Stimulated activated CD8-positive, alpha-beta memory T cell treated with anti-CD3 and anti-CD28 coated beads, Interleukin-7, amount 100 ng/mL, for 1 hour (primary cell): ENCODE measurements at places on chromosomes 11 and 22.

DNA sequence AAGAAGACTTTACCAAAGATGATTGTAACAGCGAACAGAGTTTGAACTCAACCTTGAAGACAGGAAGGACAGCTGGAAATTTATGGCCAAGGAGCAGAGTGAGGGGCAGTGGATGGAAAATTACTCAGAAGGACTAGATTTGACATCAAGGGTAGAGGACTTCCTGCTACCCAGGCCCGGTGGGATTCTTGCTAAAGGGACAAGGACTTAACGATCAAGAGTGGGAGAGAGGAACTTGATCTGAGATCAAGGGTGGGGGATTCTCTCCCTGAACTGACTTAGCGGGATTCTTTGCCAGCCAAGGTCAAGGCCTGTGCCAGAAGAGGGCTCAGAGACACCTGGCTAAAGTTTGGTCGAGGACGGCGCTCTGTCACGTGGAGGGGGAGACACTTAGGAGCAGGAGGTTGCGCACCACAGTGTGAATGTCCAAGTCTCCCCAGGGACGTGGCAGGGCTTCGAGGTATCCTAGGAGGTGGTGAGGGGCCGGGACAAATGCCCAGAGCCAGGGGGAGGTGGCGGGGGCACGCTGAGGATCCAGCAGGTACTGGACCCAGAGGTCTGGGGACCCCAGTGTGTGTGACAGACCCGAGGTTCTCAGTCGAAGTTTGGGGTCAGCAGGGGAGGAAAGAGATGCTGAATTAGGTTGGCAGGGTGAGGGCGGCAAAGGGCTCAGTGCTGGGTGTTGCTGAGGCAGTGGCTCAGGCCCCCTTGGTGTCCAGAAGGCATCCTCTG lies 46.1 kb upstream of the SHISAL1 start:
- DNase-seq = no peak

DNA sequence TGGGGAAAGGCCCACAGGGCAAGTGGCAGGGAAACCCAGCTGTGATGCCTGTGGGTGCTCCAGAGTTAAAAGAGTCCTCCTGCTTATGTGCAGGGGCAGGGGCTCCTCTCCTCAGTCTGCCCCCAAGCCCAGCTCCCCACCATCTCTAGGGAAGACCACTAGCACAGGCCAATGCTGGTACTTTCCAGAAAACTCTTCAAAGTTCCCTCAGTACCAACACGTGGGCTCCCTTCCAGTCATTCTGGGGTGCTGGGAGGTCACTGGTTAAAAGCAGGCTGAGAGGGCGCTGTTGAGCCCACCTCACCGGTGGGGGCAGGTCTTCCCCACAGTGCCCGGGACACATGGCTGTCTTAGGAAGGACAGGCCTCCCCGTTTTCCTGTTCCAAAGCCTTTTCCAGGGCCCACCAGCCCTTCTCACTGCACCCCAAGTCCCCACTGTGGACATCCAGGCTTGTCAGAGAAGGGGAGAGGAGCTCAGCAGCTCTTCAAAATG lies 154.6 kb downstream of the TRIM29 start:
- no peak for DNase-seq

DNA sequence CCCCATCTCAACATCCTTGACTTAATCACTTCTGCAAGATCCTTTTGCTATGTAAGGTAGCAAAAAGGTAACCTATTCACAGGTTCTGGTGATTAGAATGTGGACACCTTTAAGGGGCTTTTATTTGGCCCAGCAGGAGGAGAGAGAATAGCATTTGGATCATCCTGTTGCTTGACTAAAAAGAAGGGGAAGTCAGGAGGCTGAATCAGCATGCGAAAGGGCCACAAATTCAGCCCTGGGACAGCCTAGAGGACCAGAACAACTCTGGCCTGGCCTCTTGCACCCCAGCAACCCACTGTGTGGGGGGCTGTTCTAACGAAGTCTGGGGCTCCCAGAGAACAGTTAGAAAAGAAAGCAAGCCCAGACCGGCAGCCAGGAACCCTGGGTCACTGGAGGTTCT lies 3.2 kb upstream of the HMOX1 start:
- no peak for DNase-seq

DNA sequence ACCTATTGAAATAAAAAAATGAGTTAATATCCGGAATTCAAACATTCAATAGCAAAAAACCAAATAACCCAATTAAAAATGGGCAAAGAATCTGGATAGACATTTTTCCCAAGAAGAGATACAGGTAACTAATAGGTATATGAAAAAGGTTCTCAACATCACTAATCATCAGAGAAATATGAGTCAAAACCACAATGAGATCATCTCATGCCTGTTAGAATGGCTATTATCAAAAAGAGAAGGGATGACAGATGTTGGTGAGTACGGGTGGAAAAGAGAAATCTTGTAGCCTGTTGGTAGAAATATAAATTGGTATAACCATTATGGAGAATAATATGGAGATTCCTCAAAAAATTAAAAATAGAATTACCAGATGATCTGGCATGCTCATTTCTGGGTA lies 26.9 kb upstream of the OR6M1 start:
- no peak for DNase-seq

DNA sequence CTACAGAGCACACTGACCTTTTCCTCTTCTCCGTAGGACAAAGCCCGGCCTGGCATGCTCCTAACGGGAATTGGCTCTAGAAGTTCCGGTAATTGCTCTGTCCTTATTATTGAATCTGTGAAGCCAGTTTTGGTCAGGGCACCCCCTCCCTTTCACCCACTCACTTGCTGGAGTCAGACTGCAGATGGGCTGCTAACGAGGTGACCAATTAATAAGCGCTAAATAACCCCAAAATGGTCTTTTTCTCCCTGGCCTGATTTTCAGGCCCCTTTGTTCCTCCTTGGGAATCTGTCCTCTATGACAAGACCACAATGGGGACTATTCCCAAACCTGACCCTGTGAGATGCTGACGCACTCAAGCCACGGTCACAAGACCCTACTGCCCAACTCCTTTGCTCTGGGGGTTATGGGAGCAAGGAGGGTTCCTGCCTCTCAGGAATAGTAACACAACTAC lies 610.0 kb upstream of the CADM1 start:
- no peak for DNase-seq

GRCh38 chr11:95512682-95513081 lies 276.9 kb downstream of the FAM76B start:
- no peak for DNase-seq

- no peak for DNase-seq
These were observed 30.6 kb downstream of the SCGB1A1 start for GRCh38 chr11:62449451-62449851.

DNA sequence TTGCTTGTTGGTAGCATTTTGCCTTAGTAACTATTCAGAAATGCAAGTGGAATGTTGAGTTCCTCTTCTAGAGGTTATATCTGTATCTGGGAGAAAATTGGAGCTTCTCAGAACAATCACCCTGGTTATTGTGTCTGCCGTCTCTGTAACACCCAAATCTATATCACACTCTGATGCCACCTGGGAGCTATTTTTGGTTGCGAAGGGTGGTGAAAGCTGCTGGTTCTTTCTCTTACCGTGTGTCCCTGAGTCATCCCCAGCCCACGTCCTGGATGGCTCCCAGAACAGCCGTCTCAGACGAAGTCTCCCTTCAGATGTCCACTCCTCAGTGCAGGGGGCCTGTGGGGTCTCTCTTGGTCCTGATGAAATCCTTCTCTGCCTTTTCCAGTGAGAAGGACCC lies 83.5 kb downstream of the C22orf31 start:
- no peak for DNase-seq

- DNase-seq = no peak
These were observed 76.3 kb downstream of the MORC2 start for GRCh38 chr22:30892286-30892685.

- no peak for DNase-seq
These were observed 66.3 kb upstream of the PRDM11 start for GRCh38 chr11:45079943-45080719.

GRCh38 chr22:42912059-42912458 lies 55.0 kb upstream of the ARFGAP3 start:
- no peak for DNase-seq

GRCh38 chr11:15483205-15483604 lies 368.5 kb downstream of the INSC start:
- no peak for DNase-seq

DNA sequence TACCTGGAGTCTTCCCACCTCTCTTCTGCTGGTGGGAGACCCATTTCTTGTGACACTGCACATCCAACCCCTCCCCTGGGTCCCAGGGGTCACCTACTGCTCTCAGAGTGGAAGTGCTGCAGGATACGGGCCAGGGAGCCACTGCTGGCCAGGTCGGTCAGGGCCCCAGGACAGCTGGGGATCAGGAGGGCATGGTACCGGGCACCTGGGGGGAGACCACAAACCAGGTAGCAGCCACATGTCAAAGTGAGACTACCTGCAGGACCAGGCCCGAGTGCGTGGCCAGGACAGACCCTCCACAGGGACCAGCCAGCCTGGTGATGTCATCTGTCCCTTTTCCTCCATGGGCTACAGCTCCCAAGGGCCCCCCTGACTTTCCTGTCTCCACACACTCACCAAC lies 3.9 kb downstream of the GATD1 start:
- DNase-seq = no peak

- peak; percentile 86 for DNase-seq
These were observed at the start of gene IGSF9B for GRCh38 chr11:133956650-133957633. Gene IGSF9B, minus strand, starts transcription at chr11:133956968. Its CDS starts 214 bp downstream, at chr11:133956754.

- no peak for DNase-seq
These were observed 93.8 kb upstream of the LMO1 start for GRCh38 chr11:8357505-8357888.

DNA sequence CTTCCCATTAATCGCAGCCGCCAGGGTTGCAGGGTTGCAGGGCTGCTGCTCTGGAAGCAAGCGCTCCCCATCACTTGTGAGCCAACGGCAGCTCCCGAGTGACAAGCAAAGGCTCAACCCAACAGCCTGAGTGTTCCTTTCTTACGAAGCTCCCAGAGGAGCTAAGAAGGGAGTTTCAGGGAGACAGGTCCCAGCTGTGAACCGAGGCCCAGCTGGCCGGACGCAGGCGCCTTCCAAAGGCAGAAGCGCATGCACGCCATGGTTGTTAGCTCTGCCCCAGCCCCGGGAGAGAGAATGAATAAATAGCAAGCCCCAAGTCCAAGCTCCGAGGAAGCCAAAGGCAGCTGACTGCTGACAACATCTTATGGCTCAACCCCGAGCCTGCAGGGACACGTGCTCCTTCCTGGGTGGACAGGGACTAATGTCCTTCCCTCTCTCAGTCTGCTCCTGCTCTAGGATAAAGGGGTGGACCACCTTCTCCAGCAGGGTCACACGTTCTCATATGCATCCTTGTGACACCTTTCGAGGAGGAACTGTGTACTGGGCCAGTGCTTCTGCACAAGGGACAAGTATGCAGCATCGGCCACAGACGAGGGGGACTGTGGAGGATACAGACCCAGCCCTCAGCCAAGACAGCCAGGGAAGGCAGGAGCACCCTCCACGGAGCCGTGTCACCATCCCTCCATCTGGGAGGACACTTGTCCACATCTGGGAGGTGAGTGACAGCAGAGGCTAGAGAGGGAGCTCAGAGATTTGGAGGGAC lies 29.9 kb downstream of the SHANK2 start:
- no peak for DNase-seq

DNA sequence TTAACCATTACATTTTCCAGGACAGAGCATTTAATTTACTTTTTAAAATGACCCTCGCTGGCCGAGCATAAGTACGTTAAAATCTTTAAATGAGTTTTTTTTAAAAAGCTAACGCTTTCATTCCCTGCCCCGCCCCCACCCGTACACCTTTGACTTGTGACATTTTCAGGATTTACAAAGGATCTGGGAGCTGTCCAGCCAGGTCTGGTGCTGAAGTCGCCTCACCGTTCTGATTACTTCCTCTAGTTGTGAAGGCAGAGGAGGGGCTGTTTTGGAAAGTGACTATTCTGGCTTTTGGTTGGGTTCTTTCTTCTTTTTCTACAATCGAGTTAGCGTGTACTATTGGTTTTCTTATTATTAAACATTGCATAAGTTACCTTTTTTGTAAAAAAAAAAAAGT lies 2.9 kb downstream of the C11orf87 start:
- no peak for DNase-seq

GRCh38 chr11:31870609-31871309 lies 59.6 kb upstream of the PAX6 start:
- no peak for DNase-seq
